RPMI7951 (cell line): ENCODE measurements at places on chromosomes 5 and 9. TPM values are rescaled to one million over a fixed set of nuclear protein-coding genes. Genes with fewer than 3 reads are reported as not detected.

The PCDHGC4 gene
- total RNA-seq, result 0.78 and 1.1 TPM in 2 replicates

The DOCK2 gene
- total RNA-seq, result 12.5 and 13.0 TPM in 2 replicates

DNA sequence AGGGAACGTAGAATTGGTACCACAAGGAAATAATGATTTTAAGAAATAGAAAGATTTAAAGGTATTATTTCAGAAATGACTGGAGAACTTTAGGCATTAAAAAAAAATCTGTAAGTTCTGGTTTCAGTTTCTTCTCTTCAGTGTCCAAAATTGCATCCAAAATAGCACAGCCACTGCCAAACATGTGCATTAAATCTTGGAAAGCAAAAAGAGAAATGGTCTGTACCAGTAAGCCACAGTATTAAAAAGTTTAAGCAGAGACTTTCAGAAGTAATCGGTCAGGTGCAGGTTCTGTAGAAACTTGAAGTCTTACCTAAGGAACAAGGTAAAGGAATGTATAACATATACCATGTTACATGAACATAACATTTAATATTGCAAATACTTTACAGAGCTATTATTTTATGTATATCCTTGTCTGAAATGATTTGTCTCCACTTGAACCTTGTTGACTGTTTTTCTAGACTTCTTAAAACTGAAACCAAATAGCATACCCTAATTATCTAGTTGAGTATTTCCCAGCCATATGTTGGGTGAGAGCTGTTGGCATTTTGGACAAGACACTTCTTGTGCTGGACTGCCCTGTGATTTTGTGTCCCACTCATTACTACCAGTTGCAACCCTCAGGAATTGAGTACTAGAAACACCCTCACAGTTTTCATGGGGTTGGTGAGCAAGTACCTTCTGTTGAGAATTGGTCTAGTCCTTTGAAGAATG is 32.1 kb downstream of the NIPBL start:
- no peak for DNase-seq

DNA sequence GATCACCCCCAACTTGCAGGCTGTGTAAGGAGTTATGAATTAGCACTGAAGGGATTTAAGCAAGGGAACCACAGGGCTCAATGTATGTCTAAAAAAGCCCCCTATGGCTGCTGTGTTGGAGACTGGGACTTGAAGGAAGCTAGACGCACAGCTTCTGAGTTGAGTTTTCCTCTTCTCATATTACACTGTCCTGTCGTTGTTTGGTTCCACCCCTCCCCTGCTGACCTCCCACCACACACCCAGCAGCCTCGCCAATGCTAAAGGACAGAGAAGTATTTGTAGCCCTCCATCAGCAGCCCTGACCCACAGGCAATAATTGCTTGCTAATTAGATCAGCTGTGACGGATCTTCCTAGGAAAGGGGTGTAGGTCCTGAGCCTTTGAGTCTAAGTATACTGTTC is 15.1 kb upstream of the CARTPT start:
- no peak for DNase-seq

- DNase-seq, result peak; percentile 65
These were observed 11.2 kb upstream of the CXXC5 start for GRCh38 chr5:139636975-139637408.
